Activated T-helper 1 cell treated with anti-CD3 and anti-CD28 coated beads, Interleukin-12 subunit alpha, Interleukin-12 subunit beta, Interleukin-2, Interleukin-4 antibody, amounts not matched to agents 30 ng/mL and 10 ng/mL and 1 ng/mL, durations not matched to agents 14 hours and 24 hours and 36 hours (primary cell): ENCODE measurements at places on chromosomes 16 and 17.
A peak's percentile ranks its signal among the peaks of the same experiment; 100 is the strongest.

DNA sequence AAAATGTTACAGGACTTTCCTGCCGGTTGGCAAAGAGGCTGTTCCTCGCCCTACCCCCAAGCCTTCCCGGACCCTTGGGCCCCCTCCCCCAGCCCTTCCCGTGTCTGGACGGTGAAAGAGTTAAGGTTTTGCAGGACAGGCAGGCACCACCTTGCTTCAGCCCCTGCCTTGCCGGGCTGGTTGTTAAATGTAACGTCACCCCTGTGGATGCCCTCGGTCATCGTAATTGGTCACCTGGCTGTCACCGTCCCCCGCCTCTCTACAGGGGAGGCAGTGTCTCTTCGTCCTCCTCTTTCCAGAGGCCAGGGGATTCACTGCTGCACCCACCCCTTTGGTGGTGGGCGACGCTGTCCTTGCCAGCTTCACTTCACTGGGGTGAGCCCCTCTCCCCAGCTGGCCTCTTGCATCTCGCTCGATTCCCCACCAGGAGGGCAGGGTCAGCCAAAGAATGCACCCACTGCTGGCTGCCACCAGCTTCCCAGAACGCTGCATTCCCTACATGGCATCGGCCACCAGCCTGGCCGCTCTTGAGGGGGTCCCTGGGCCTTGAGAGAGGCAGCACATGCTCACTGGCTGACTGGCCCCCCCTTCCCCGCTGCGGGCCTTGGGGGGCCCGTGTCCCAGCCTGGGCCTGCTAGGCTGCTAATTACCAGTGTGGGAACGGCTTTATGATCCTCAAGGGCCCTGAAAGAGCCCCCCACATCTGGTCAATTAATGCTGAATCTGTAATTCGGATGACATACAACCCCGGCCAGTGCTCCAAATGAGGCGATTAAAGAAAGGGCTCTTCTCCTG, 25.2 kb upstream of the GSE1 start:
- no peak overlapping the region for H3K27ac ChIP-seq
- DNase-seq: no peak
- H3K4me3 ChIP-seq: no peak overlapping the region
- no peaks in the 10 kb centered on the region for H3K4me1 ChIP-seq
- no peaks in the 10 kb centered on the region for H3K36me3 ChIP-seq

GRCh38 chr16:83247767-83248372, 559.9 kb upstream of the HSBP1 start:
- H3K36me3 ChIP-seq: no peaks in the 10 kb centered on the region
- H3K4me1 ChIP-seq: no peaks in the 10 kb centered on the region
- no peak for DNase-seq
- H3K27ac ChIP-seq: no peak overlapping the region

- H3K36me3 ChIP-seq: no peaks in the 10 kb centered on the region
- no peaks in the 10 kb centered on the region for H3K4me1 ChIP-seq
- H3K27me3 ChIP-seq: no peaks in the 10 kb centered on the region
- no peak overlapping the region for H3K4me3 ChIP-seq
Measured at GRCh38 chr16:5575646-5576245, 478.2 kb upstream of the EEF2KMT start.

DNA sequence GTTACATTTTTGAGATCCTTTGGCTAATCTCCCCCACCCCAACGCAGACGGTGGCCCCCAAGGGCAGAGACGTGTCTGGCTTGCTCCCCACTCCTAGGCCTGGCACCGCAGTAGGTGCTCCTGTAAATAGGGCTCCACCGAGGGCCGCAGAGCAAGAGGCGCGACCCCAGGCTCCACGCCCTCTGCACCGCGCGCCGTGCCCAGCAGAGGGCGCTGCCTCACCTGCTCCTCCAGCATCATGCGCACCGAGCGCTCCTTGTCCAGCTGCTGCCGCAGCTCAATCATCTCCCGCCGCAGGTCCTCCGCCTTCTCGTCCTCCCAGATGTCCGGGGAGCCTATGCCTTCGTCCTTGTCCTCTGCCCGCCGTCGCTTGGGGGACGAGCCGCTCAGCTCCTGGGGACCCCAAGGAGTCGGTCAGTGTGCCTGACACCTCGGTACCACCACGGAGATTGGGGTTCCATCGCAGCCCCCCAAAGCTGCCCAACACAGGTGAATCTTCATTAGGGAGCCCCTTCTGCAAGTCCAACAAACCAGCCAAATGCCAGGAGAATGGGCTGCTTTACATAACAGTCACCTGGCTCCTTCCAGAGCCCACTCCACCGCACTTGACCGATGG, 11.2 kb downstream of the TFAP4 start:
- H3K27me3 ChIP-seq: no peaks in the 10 kb centered on the region
- H3K36me3 ChIP-seq: peaks cover 20% of the 10 kb centered on the region
- DNase-seq: peak; percentile 27
- no peak overlapping the region for H3K27ac ChIP-seq
- no peak overlapping the region for H3K4me3 ChIP-seq

DNA sequence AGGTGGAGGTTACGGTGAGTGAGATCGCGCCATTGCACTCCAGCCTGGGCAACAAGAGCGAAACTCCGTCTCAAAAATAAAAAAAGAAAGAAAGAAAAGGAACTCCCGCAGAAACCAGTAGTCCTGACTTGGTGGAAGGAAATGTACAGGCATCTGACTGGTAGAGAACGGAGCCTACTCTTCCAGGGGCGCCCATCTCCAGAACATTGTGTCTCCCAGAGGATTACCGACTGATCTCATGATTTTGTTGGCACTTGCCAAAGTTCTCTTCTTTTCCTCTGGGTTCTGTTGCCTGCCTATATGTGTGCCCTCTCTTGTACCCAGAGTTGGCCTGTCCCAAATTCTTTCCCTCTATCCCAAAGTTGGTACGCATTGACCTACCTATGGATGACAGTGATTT, 24.2 kb downstream of the DDX19A start:
- H3K36me3 ChIP-seq: peaks cover 39% of the 10 kb centered on the region
- H3K27ac ChIP-seq: no peak overlapping the region
- H3K27me3 ChIP-seq: no peaks in the 10 kb centered on the region
- H3K4me1 ChIP-seq: no peaks in the 10 kb centered on the region

- DNase-seq: no peak
- peak overlapping the region; percentile 42 for H3K27ac ChIP-seq
- no peak overlapping the region for H3K4me3 ChIP-seq
- H3K27me3 ChIP-seq: no peaks in the 10 kb centered on the region
Measured at GRCh38 chr16:57060323-57061083, 31.9 kb upstream of the CPNE2 start.

DNA sequence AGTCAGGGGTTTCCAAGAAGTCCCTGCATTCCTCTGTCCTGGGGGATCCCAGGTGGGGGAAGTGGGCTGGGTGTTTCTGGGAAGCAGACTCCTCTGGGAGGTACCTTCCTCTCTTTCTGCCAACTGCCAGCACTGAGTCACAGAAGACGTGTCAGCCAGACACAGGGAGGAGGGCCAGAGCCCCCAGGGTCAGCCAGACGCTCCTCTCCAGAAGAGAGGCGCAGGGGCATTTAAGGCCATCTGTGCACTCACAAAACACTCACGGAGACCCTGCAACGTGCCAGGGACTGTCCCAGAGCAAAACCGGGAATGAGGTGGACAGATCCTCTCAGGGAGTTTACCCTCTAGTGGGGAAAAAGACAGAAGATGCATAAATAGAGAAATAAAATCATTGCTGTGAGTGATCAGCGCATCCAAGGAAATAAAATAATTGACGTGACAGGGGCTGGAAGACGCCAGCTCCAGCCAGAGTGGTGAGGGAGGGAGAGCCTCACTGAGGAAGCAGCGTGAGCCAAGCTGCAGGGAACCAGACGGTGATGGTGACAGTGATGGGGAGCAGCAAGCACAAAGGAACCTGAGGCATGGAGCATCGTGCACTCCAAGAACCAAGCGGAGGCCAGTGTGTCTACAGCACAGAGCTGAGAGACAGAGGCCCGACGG, 105.4 kb downstream of the ZNF423 start:
- H3K27me3 ChIP-seq: peaks cover 17% of the 10 kb centered on the region
- H3K4me3 ChIP-seq: no peak overlapping the region
- no peaks in the 10 kb centered on the region for H3K36me3 ChIP-seq
- no peaks in the 10 kb centered on the region for H3K4me1 ChIP-seq
- DNase-seq: no peak
- no peak overlapping the region for H3K27ac ChIP-seq

GRCh38 chr17:1730326-1731193, 6.1 kb downstream of the WDR81 start:
- H3K4me3 ChIP-seq: no peak overlapping the region
- no peaks in the 10 kb centered on the region for H3K27me3 ChIP-seq

DNA sequence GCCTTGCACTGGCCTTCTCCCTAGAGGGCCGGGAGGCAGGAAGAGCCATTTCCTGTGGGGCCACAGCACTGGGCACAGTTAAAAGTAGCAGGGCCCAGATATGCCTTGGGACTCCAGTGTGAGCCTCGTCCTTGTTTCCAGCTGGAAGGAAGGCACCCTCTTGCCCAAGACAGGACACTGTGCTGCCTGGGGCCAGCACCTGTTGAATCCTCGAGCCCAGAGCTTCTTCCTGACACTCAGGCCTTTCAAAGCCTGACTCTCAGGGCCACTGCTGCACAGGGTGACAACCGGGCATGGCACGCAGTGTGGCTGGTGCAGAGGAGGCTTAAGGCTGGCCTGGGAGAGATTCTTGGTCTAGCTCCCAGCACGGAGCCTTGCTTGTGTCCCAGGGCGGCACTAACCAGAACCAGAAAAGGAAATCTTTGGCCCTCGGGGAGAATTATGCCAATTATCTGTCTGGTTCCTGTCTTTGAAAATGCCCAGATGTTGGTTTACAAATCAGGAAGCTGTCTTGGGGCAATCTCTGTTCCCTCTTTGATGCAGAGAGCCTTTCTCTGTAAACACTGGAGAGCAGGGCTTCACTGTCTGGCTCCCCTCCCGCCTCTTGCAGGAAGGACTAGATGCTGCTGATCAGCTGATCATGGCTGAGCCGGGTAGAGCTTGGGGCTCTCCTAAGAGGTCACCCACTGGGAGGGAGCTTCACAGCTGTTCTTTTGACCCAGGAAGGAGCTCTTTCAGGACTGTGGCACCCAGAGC, 11.1 kb downstream of the LDHD start:
- H3K36me3 ChIP-seq: peaks cover 40% of the 10 kb centered on the region
- no peak for DNase-seq
- no peaks in the 10 kb centered on the region for H3K27me3 ChIP-seq

GRCh38 chr17:30824356-30825145, at the start of gene CRLF3:
Gene CRLF3 (minus strand): TSS chr17:30824692. CDS start chr17:30824651, 41 bp downstream.
- H3K27ac ChIP-seq: peak within 1 kb of the TSS; percentile 89
- H3K4me3 ChIP-seq: peak within 1 kb of the TSS; percentile 100
- DNase-seq: peak; percentile 90
- peaks cover 12% of the 10 kb centered on the region for H3K36me3 ChIP-seq
- H3K4me1 ChIP-seq: peaks cover 30% of the 10 kb centered on the region
